ENCODE measurements at places on chromosomes 11 and 22.

DNA sequence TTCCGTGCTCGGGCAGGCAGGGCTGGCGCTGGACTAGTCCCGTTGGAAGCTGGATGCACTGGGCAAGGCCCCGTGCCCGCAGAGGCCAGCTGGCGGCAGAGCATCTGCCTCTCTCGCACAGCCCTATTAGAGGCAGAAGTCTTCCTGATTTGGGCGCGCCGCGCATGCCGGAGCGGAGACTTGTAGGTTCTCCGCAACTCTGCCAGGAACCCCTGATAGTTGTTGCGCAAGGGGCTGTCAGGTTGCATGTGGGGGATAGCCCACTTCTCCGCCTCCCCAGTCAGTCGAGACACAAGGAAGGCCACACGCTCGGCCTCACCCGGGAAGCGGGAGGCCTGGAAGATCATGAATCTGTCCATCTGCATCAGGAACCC, 1.2 kb downstream of the RTL6 start:
- no peak for DNase-seq

DNA sequence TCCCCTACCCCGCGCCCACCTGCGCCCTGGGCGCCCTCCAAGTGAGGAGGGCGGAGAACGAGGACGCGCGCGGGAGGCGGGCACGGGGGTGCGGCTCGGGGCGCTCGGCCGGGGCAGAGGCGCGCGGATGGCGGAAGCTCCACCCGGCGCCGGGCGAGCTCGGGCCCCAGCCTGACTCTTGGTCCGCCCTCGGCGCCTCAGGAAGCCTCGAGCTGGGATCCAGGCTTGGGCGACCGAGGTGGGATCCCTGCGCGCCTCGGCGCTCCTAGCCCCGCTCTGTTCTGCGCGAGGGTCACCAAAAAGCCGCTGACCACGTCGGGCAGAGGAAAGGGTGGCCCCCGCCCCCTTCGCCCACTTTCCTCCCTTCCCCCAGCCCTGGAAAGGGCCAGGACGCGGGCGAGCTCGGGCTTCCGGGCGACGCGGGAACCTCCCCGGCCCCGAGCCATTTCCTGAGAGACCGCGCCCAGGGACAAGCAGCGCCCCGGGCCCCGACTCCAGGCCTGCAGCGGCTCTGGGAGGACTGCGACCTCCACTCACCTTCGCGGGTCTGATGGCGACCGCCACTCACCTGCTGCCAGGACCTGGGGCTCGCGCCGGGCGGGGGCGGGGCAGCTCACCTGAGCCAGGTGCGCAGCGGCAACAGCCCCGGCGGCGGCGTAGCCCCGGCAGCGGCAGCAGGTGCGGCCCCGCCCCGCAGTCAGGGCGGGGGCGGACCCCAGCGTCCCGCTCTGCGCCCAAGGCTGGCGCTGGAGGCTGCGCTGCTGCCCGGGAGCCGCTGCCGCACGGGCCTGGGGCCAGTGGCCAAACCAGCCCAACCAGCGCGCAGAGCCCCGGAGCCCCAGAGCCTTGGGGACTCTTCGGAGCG, 2.2 kb upstream of the SIGIRR start:
- DNase-seq = no peak

DNA sequence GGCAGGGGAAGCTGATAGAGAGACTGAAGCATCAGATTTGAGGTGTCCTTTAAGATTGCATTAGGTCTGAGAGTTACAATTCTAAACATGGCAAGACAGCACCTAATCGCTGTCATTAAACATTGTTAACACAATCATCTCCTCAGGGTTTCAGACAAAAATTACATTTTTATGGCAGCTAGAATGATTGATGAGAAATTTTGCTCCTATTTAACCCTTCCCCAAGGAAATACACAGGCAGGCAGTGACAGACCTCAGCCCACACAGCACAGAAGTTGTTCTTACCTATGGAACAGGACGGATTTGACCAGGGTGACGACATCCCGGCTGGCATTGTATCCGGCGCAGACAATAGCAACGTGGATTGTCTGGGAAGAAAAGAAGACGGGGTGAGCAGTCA, 294.3 kb downstream of the LARGE1 start:
- no peak for DNase-seq

DNA sequence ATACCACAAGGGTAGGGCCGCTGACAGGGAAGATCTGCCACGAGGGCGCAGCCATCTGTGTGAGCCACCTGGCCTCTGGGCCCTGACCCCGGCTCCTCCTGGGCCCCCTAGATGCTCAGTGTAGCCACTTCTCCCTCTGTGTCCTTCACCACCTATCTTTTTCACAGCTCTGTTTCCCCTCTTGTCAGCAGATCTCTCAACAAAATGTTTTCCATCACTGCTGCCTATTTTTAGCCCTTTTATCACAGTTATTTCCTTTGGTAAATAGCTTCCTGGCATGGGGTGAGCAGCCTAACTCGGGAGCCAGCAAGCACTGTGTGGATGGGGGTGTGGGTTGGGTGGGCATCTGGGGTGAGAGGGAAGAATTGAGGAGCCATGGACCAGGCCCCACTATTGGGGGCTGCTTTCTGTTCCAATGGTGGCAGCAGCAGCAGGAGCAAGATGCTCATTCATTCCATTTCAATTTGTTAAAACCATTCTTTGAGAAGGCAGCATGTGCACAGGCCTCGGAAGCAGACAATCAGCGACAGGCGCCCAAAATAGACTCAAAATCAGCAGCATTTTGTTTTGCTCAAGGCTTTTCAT, 135.2 kb upstream of the NAV2 start:
- no peak for DNase-seq

DNA sequence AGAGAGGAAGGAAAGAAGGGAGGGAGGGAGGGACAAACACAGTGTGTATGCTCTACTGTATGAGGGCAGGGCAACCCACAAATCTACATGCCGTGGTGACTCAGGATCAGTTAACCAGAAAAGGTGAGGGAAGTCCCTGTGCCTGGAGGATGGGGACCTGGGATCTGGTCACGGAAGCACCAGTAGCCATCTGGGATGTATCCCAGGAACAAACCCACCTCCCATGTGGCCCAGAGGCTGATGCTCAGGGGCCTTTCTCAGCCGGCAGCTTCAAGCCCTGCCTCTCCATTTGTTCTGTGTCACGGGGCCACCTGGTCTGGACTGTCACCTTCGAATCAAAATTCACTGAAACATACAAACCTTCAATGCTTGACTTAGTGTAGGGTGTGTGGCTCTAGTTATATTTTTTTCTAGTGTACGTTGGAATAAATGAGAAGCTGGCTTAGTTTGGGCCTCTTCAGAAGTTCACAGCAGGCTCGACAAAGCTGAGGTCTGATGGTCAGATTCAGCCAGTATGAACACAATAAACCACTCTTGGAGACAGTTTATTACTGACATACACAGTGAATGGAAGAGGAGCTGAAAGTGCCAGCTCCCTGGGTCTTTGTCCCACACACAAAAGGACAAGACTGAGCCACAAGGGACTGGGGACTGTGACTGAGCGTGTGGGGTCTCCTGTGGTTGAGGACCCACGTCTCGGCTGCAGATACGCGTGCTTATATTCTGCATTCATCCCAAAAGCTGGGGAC, 23.5 kb upstream of the RTL6 start:
- no peak for DNase-seq

- no peak for DNase-seq
Measured at GRCh38 chr11:115257678-115258077, 246.5 kb downstream of the CADM1 start.

- DNase-seq = no peak
Measured at GRCh38 chr11:12251666-12252560, 125.5 kb upstream of the PARVA start.

DNA sequence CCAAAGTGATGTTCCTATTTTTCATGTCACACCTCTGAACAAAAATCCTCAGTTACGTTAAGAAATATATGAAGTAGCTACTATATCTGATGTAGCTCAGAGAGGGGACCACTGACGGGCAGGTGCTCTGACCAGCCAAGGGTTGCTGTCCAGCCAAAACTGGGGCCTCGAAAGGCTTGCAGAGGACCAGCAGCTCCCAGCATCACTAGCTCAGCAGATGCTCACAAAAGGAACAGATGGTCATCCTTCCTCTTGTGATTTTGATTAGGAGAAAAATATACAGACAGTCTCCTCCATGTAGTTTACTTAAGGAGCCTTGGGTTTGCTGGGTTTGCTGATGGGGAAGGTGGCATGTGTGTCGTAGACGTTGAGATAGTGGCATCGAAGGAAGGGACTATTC, 374.6 kb upstream of the B3GAT1 start:
- DNase-seq = no peak

DNA sequence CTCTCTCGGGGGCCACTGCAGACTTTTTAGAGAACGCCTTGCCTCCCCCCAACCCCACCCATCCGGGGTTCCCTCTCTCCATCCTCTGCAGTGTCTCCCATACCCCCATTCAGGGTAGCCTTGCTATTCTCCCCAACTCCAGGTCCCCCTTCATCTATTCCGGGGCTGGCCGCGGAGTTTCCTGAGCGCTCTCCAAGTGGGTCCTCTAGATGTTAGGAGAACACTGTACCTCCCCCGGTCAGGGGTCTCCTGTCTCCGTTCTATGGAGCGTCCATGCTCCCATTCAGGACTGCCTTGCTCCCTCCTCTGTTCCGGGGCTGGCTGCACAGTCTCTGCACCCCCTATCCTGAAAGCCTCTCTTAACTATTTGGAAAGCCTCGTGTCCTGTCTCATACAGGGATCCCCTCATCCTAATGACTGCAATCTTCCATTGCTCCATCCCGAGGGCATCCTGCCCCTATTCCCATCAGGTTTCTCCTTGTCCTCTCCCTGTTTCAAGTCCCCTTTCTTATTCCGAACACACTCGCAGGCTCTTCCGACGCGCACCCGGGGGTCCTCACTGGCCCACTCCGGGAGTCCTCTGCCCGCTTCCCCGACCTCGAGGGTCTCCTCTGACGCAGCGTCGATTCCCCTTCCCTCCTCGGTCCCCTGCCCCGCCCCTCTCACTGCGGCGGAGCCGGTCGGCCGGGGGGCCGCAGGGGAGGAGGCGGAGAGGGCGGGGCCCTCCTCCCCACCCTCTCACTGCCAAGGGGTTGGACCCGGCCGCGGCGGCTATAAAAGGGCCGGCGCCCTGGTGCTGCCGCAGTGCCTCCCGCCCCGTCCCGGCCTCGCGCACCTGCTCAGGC, at the start of gene NEFH:
Gene NEFH, plus strand, starts transcription at position 802 of the 845 bp plus-strand sequence. CDS start 45 bp downstream, outside the sequence.
- DNase-seq = no peak

DNA sequence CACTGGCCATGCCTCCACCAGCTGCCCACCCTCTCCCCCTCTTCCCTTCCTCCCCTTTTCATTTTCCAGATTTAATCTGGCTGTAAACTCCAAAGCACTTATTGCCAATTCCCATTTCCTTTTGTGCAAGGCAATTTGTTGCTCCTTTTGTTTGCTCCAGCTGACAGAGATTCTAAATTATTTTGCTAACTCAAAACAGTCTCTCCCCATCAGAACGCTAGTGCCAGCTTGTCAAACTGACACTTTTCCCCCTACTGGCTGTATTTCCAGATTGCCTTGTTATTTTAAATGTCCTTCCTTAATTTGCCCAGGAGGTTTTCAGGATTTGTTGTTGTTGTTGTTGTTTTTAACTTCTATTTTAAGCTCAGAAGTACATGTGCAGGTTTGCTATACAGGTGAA, 57.0 kb upstream of the PAK1 start:
- DNase-seq = no peak

- peak; percentile 60 for DNase-seq
Measured at GRCh38 chr11:120977266-120978137, 46.4 kb upstream of the TBCEL start.

DNA sequence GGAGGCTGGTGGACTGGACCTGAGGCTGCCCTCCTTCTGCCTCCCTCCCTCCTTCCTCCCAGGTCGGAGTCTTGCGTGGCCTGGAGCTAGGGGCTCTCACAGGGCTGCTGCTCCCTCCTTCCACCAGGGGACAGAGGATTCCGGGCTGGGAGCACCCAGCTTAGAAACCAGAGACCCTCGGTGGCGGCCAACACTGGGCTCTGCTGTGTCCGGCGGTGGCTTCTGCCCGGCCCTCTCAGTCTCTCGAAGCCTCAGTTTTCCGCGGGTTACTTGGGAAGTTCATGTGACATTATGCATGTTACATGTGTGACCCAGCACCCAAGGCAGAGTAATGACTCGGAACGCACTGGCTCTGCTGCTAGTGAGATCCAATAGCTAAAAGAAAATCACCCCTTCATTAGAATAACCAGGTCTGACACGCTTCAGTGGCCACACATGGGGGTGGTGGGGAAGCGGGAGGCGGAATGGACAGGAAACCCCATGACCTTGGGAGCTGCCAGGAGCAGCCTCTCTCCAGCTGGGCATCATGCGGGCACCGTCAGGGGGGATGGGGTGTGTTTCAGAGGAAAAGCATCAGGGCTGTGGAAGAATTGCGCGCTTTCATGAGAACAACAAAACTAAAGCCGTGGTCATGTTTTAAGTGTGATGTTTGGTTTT, 5.9 kb upstream of the MRGPRG start:
- no peak for DNase-seq

GRCh38 chr11:77046060-77046501, 11.9 kb downstream of the B3GNT6 start:
- DNase-seq = no peak

DNA sequence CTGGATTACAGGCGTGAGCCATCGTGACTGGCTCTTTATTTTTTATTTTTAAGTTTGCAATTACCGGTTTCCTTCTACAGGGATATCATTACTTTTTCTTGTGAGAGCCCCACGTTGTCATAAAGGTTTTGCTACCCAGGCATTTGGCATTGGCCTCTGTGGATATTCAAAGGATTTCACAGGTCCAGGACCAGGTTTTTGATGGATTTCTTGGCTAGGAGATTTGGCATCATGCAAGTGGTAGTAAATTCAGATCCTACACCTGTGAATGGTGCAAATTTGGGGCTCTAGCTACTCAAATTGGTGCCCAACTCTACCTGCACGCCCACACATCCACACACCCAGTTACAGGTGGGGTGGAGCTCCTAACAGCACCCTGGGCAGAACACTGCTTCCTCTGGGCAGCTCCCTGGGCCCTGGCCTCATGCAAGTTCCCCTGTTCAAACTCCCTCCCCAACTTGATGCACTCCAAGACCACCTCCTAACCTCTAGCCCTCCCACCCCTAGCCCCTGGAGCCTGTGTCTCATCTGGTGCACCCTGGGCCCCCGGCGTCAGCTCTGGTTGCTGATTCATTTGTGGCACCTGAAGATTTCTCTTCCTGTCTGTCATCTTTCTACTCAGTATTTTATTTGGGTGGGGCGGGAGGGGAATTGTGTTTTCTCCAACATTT, 9.3 kb upstream of the MRGPRD start:
- no peak for DNase-seq

GRCh38 chr22:30004694-30005093, 75.6 kb upstream of the HORMAD2 start:
- no peak for DNase-seq

- DNase-seq = no peak
Measured at GRCh38 chr11:71373791-71374454, 74.3 kb downstream of the DHCR7 start.

- no peak for DNase-seq
Measured at GRCh38 chr11:126113515-126113957, 50.9 kb upstream of the CDON start.

All from anterior cingulate cortex (tissue), 58 donors.